ENCODE measurements at places on chromosomes 12 and 14.

- no peak for DNase-seq
Observed at GRCh38 chr12:31218203-31219025, 107.5 kb downstream of the SINHCAF start.

- no peak for DNase-seq
Observed at GRCh38 chr12:25992026-25992782, 33.7 kb downstream of the RASSF8 start.

DNA sequence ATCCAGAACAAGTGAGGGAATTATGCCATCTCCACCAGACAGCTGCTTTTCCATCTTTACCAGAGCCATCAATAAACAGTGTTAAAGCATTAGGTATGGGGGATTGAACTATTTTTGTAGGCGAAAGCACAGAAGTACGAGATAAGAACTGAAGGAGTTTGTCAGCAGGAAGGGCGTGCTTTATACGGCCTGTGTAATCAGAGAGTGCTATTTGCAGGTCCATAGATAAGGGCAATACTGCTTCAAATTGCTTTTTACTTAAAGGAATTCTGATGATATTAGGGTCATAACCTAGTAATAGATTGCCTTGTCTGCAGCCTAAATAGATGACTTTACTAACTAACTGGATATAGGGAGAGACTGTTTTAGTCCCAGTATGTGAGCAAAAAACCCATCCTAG lies 20.3 kb upstream of the CLEC4E start:
- no peak for DNase-seq

DNA sequence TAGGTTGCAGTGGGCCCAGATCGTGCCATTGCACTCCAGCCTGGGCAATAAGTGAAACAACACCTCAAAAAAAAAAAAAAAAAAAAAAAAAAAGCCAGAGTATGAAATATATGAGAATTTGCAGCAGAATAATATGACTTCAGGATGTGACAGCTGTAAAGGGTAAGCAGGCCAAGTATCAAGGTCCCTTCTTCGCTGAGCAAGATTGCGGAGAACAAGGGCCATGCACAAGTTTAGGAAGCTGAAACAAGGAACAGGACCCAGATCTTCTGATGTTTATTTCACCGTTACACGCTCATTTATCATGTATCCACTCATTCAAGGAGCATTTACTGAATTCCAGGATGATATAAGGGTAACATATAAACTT lies 659 bp upstream of the FOXJ2 start:
- DNase-seq = peak; percentile 13

GRCh38 chr12:26402648-26403047 lies 207.3 kb downstream of the SSPN start:
- DNase-seq = no peak

DNA sequence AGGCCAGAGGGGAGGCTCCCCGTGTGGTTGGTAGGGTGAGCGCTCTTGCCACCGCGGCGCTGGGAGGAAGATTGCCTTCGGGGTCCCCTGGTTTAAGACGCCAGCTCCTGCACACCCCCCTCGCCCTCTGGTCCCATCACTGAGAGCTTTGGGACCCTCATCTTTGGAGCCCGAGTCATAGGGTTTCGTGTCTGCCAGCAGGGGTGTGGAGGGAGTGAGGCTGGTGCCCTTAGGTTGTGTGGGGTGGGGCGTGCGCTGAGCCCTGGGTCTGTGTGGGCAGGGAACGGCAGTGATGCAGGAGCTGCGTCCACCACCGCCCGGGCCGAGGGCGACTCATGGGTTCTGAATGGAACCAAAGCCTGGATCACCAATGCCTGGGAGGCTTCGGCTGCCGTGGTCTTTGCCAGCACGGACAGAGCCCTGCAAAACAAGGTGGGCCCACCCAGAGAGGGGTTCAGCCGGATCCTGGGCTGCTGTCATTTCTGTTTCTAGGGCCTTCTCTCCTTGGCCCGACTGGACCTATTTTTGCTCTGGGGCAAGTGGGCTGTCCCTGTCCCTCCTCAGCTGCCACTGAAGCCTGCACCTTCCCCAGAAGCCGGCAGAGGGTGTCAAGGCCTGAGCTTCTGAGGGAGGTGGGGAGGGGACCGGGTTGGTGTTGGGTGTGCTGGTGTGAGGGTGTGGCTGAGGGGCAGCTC lies 12.1 kb downstream of the ACADS start:
- no peak for DNase-seq

GRCh38 chr12:74015118-74015517 lies 522.5 kb upstream of the ATXN7L3B start:
- DNase-seq = no peak

DNA sequence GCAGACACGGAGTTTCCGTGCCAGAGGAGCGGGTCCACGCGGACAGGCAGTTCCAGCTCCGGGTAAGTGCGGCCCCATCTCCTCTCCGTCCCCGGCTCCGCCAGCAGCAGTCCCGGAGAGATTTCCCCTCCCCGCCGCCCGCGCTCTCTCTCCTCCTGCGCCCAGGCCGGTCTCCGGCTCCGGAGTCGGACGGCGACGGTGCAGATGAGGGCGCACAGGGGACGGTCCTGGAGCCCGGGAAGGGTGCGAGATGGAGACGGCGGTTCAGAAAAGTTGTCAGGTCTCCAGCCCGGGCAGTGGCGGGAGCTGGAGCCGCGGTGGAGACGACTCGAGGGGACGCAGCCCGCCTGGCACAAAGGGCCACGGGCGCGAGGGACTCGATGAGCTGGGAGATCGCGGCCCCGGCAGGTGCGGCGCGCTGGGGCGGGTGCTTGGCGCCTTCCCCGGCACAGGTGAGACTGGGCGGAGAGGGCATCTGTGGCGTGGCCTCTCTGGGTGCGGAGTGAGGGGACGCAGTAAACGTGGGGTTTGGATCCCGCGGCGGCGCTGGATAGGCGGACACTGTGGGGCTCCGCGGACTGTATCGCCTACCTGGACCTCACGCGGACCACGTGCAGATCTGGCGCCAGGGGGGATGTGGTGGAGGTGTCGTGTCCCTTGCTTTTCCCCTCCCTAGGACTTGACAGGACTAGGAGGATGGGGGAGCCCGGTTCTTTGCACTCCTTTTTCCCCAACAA lies 1540.3 kb upstream of the TMEM132C start:
- DNase-seq = no peak

- peak; percentile 47 for DNase-seq
Observed at GRCh38 chr12:15772405-15773018, 16.7 kb downstream of the EPS8 start.

DNA sequence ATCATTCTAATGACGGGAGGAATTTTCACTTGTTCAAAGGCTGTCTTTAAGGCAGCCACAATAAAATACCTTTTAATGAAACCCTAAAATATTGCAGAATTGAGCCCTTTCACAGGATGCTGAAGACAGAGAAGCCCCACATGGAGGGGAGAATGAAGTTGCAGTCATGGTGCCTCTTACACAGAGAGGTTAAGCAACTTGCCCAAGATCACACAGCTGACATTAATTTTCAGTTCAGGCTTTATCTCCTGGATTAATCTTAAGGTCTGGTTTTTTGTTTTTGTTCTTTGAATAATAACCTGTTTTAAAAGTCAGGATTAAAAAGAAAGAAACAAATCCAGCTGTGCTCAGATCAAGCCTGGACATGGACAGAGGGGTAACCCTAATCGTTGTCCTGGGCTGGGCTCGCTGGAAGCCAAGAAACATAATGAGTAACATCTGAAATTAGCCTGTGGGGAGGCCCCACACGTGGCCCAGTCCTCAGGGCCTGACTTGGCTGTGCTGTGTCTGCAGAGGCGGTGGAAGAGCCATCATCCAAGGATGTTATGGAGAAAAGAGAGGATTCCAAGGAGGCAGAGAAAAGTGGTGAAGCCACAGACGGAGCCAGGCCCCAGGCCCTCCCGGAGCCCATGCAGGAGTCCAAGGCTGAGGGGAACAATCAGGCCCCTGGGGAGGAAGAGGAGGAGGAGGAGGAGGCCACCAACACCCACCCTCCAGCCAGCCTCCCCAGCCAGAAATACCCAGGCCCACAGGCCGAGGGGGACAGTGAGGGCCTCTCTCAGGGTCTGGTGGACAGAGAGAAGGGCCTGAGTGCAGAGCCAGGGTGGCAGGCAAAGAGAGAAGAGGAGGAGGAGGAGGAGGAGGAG lies 8.0 kb downstream of the CHGA start:
- DNase-seq = no peak

DNA sequence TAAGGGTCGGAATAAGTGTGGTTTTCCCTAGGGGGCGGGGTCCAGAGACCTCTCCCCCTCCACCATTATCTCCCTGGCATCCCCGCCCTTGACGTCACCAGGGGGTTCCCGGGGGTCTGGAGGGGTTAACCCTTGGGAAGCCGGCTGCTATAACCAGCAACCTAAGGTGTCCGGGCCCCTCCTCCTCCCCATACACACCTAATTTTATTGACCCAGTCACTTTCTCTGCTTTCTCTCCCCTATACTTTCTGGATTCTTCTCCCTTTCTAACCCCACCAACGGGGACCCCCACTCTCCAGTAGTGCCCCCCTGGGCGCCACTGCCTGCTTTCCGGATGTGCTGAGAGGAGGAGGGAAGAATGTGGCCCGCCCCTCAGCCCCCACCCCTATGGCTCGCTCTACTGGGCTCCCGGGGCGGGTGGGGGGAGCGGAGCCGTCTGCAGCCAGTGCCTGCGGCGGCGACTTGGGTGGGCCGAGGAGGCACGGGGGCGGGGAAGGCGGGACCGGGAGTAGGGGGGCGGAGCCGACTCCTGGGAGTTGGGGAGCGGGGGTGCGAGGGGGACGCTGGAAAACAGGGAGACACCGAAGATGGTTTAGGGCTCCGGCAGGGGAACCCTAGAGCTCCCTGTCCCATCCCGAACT lies 1.8 kb downstream of the GLI1 start:
- DNase-seq = peak; percentile 37

Measured in fibroblast of pulmonary artery (primary cell).